ENCODE measurements at places on chromosomes 11 and 22.

DNA sequence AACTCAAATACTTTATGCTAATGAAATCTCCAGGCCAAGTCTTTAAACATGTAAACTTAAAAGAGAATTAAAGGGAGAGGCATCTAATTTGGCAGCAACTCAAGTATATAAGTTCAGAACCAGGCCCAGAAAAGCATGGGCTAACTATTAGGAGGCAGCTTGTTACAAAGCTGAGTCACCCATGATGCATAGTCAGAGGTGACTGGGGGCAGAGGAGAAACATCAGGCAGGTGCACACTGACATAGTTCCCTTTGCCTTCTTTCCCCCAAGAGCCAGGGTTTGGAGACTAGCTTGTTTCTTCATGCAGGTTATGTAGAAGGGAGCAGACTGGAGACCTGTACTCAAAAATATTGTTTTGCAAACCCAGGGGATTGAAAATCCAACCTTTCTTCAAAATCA, 619.0 kb downstream of the SOX6 start:
- DNase-seq: no peak

DNA sequence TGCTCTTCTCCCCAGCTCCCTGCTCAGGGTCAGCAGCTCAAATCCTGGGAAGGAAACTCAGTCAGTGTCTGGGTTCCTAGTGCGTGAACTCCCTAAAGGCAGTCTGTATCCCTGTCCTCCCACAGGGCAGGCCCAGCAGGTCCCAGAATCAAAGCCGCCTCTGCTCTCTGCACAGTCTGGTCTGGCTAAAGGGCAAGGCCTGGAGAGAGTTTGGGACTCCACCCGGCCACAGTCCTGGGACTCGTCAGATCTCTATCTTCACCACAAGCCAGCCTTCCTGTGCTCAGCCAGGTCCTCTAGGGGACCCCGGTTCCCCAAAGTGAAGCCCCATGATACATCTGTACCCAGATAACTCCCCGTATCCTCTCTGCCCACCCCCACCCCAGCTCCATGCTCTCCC, 56.2 kb upstream of the CSNK2A3 start:
- DNase-seq: no peak

DNA sequence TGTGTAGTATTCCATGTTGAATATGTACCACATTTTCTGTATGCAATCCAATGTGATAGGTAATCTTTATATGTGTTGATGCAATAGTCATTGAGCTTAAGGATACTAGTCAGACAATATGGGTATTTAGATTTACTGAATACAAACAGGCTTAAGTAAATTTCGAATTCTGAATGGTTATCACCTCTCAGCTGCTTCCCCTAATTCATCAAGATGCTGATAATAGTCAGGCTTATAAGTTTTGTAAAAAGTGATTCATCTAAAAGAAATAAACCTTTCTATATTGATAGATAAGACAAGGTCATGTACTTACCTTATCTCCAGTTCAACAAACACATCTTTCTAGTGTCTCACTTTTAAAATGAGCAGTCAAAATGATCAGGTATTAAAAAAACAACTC, 205.5 kb downstream of the CASP12 start:
- no peak for DNase-seq

DNA sequence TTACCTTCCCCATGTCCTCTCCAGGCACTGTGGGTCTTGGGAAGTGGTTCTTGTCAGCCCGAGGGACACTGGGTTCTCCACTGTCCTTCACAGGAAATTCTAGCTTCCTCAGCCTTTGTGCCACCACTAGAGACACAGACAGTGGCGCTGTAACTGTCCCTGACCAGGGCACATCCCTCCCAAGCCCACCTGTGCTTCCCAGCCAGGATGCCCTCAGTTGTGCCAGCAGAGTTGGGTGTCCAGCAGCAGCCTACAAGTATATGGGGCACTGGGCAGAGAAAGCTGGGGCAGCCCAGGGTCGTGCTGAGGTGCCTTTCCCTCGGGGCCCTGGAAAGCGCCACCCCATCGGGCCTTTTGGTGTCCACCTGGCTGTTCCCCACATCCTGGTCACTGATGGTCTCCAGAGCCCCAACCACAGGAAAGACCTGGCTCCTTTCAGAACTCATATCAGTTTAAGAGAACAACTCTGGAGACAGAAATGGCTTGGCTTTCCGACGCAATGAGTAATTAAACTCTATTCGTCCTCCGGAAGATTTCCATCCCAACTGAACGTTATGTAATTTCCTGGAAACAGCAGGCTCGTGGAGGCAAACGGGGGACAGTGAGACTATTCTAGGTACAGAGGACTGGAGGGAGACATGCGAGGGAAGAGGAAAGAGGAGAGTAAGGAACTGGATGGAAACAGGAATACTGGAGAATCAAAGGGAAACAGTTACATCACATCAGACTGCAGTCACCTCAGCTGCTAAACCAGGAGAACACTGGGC, 28.6 kb downstream of the PPP2R1B start:
- no peak for DNase-seq

- no peak for DNase-seq
Observed at GRCh38 chr11:64353715-64354506, 5.1 kb upstream of the RPS6KA4 start.

DNA sequence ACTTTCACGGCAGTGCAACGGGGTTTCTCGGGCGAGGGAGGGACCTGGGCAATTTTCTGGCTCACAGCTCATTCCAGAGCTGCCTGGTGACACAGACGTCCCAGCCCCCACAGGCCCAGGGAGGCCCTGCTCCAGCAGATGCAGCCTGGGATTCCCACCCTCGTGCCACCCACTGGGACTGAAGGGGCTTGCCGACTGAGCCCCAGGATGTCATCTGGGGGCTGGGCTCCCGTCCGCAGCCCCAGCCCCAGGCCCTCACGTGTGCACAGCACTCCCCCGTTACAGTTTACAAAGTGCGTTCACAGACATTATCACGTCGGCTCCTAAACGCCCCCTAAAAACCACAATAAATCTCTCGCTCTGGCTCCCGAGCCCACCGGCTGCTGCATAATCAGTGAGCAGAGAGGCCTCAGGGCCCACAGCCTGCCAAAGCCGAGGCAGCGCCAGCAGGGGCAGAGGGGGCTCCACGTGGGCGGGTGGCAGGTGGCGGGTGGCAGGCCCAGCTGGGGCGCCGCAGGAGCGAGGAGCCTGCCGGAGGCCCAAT, 76.9 kb upstream of the TCF20 start:
- no peak for DNase-seq

- no peak for DNase-seq
Observed at GRCh38 chr11:2681408-2682145, 18.2 kb downstream of the KCNQ1OT1 start.

GRCh38 chr11:133835593-133836548, 9.4 kb downstream of the SPATA19 start:
- no peak for DNase-seq

- DNase-seq: no peak
Observed at GRCh38 chr11:27820249-27820648, 120.0 kb upstream of the BDNF start.

- DNase-seq: no peak
Observed at GRCh38 chr22:26977741-26978376, 320.5 kb downstream of the MIAT start.

DNA sequence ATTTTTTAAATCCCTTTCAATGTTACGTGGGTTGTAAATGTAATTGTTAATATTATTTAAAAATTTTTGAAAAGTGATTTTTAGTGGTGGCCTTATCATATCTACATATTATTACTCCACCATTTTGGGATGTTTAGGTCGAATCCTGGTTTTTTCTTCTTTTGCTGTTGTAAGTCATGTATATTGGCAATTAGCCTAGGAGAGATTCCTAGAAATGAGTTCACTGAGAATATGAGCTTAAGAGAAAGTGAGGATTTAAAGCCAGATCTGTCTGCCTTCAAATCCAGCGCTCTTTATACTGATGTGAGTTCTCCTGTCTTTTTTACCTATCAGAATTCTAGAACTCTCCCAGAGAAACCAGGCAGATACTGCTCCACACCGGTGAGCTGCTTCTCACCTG, 56.1 kb downstream of the PTPRJ start:
- no peak for DNase-seq

GRCh38 chr11:36703055-36703404, 105.0 kb upstream of the RAG2 start:
- DNase-seq: no peak
